ENCODE measurements at places on chromosomes 4 and X. TPM values are rescaled to one million over a fixed set of nuclear protein-coding genes. Genes with fewer than 3 reads are reported as not detected.
A peak's percentile ranks its signal among the peaks of the same experiment; 100 is the strongest.

DNA sequence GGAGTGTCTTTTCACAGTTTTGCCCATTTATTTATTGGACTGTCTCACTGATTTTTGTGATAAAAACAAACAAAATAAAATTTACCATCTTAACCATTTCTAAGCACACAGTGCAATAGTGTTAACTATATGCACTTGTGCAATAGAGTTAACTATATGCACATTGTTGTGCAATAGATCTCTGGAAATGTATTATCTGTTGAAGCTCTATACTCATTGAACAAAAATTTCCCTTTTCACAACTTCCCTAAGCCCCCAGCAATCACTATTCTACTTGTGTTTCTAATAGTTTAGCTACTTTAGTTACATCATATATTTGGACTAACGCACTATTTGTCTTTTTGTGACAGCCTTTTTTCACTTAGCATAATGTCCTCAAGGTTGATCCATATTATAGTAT lies 59.7 kb upstream of the BEX4 start:
- DNase-seq, result no peak

- DNase-seq, result no peak
Measured at GRCh38 chrX:21691512-21692018, 33.4 kb upstream of the KLHL34 start.

DNA sequence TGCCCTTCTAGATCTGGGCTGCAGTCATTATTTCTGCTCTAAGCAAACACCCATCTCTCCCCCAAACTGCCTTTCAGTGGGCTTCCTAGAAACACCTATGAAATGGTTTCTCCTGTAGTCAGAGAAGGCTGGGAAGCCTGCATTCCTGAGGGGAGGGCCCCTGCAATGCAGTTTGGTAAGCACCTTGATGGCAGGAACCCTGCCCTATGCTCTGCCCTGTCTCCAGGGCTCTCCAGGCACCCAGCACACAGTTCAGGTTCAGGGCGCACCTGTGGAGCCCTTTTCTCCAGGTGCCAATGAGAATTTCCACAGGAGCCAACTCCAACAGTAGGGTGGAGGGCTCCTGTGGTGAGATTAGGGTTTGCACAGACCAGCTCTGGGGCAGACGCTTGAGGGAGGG lies 69.1 kb upstream of the FBXW7 start:
- no peak for DNase-seq

- peak; percentile 39 for DNase-seq
Measured at GRCh38 chr4:13782231-13782630, 154.7 kb upstream of the BOD1L1 start.

DNA sequence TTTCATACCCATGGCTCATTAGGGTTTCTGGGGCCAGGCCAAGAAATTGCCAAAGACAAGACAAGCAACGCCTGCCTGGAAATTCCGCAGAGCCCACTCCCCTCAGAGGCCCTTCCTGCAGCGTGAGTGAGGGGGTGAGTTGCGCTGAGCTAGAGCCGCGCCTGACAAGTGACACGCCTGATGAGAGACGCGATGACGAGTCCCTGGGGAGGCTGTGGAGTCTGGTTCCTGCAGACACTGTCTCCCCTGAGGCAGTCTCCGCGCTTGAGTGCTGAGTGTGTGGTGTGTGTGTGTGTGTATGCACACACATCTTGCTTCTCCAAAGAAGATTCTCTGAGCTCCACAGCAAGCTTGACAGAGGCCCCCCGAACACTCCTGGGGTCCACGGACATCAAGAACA lies 269.8 kb downstream of the BCOR start:
- DNase-seq, result no peak

DNA sequence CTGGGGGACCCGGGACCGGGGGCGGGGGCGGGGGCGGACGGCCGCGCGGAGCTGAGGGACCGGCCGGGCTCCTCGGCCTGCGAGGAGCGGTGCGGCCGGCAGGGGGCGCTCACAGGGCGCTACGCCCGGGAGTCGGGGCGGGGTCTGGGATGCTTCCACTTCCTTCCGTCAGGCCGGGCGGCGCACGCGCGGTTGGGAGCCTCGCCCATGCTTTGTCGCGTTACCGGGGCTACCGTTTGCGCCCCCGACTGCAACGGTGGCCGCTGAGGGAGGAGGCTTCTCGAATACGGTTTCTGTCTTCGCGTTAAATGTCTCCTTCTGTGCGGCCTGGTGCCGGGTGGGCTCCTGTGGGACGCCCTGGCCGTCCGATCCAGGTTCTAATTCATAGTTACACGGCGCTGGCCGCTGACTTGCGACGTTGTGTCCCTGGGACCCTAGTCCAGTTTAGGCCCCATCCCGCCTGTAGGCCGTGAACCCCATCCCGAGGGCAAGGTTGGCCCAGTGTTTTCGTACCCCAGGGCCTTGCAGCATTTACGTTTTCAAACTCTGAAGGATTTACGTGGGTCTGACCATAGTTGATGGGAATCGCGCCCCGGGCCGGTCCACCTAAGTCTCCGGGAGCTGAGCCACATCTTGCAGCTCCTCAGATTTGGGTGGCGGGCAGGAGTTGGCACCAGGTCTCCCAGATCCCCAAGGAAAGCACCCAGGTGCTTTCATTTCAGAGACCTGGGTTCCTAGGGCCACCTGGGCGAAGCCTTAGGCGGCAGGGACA lies 549 bp downstream of the MSL3 start:
- DNase-seq, result no peak

The WDR17 gene
- total RNA-seq, result 0.17 TPM

Data from epithelial cell of proximal tubule (primary cell).